ENCODE measurements at places on chromosomes 11 and 22. TPM values are rescaled to one million over a fixed set of nuclear protein-coding genes. Genes with fewer than 3 reads are reported as not detected.
A peak's percentile ranks its signal among the peaks of the same experiment; 100 is the strongest.

GRCh38 chr11:130653838-130654636 lies 205.6 kb downstream of the ADAMTS15 start:
- no peaks in the 10 kb centered on the region for H3K36me3 ChIP-seq
- no peak overlapping the region for H3K4me3 ChIP-seq
- H3K27ac ChIP-seq, result peak overlapping the region; percentile 40
- DNase-seq, result no peak
- no peaks in the 10 kb centered on the region for H3K27me3 ChIP-seq
- peaks cover 26% of the 10 kb centered on the region for H3K4me1 ChIP-seq

- H3K27me3 ChIP-seq, result no peaks in the 10 kb centered on the region
- no peaks in the 10 kb centered on the region for H3K36me3 ChIP-seq
- H3K27ac ChIP-seq, result peak overlapping the region; percentile 54
- peaks cover 11% of the 10 kb centered on the region for H3K4me1 ChIP-seq
- no peak for DNase-seq
Observed at GRCh38 chr11:112355726-112356125, 95.1 kb upstream of the PLET1 start.

DNA sequence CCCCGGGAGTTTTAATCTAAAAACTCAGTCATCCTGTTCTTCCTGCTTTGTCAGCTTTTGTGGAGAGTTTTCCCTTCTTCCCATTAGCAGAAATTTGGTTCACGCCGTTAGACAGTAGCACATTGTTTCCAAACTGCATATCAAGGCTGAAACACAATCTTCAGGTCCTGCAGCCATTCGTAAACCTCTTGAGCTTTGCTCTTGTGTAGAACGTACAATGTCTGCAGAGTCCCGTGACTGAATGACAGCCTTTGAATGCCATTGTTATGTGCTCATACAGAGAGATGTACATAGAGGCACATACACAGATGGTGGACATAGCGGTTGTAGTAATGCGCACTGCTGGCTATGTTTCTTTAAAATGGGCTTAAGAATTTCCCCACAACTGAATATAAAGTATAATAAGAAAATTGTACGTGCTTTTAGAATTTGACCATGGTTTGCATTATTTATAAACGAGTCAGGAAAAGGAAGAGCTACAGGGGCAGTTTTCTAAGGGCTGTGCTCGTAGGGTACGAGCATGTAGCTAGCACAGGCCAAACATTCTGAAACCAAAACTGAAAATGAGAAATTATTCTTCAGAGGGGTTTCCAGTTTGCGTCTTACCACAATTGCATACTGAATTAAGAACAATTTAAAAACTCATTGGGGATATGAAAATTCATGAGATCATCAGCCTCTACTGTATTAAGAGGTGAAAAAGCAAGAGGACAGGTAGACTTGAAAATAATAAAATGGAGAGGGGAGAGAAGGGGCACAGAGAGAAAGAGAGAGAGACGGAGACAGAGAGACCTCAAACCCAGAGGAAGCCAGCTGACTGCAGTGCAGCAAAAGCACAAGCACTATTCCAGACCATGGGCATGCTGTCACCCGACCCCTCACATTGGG lies 310.1 kb downstream of the CADM1 start:
- no peak overlapping the region for H3K27ac ChIP-seq
- H3K4me1 ChIP-seq, result no peaks in the 10 kb centered on the region
- H3K4me3 ChIP-seq, result no peak overlapping the region

- no peaks in the 10 kb centered on the region for H3K36me3 ChIP-seq
- H3K4me3 ChIP-seq, result no peak overlapping the region
- no peak overlapping the region for H3K27ac ChIP-seq
- no peaks in the 10 kb centered on the region for H3K27me3 ChIP-seq
- H3K4me1 ChIP-seq, result no peaks in the 10 kb centered on the region
Observed at GRCh38 chr11:47087801-47088200, 88.9 kb downstream of the ARFGAP2 start.

- DNase-seq, result no peak
- H3K4me1 ChIP-seq, result peaks cover 28% of the 10 kb centered on the region
- H3K4me3 ChIP-seq, result no peak overlapping the region
Observed at GRCh38 chr22:42375982-42376381, 56.2 kb downstream of the NFAM1 start.

DNA sequence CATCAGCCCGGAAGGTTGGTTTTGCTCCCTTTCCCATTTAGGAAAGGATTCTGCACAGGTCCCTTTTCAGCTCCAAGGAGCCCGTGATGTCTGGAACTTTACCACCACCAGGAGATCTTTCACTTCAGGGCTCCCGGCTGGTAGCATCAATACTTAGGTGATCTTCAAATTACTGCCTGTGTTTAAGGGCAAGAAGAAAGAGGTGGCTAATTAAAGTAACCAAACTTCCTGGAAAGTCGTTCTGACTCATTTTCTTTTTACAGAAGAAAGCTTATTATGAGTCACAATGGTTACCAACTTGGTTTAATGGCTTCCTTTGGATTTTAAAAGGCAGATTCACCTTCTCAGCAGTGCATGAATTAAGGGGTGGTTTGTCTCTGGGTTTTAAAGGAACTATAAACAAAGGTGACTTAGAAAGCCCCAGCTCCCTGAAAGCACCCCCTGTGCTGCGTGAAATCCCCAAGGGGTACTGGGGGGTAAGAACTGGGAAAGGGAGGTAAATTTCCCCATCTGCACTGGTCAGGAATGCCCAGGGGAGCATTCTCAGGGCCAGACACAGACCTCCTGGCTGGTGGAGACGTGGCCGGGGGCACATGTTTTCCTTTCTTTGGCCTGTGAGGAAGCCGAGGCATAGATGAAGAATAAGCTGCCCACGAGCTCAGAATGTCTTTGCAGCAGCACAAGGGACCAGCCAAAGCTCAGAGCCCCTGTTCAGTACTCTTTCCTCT lies 8.8 kb downstream of the POU2F3 start:
- H3K27me3 ChIP-seq, result no peaks in the 10 kb centered on the region
- H3K36me3 ChIP-seq, result no peaks in the 10 kb centered on the region
- peaks cover 8% of the 10 kb centered on the region for H3K4me1 ChIP-seq
- no peak overlapping the region for H3K27ac ChIP-seq

DNA sequence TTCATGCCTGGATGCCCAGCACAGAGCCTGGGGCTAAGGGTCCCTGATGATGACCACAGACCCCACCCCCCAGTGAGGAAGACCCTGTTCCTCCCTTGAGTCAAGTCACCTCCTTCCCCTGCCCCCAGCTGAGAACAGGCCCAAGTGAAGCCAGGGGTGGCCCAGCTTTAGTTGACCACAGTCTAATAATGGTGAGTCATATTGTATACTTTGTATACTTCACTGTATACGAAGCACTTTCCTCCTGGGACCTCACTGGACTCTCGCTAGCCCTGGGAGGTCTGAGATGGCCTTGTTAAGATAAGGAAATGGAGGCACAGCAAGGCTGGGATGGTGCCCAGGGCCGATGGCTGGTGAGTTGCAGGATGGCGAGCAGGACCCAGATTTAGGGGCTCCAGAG lies 3.7 kb upstream of the FLRT1 start:
- no peak for DNase-seq
- no peak overlapping the region for H3K27ac ChIP-seq
- no peaks in the 10 kb centered on the region for H3K36me3 ChIP-seq
- H3K4me1 ChIP-seq, result peaks cover 30% of the 10 kb centered on the region

GRCh38 chr11:73117071-73117470 lies 25.0 kb downstream of the FCHSD2 start:
- H3K27ac ChIP-seq, result no peak overlapping the region
- no peaks in the 10 kb centered on the region for H3K36me3 ChIP-seq

OR5B21 gene
- not detected for total RNA-seq

KDM4E gene
- total RNA-seq, result not detected

GLB1L2 gene
- 2.0 TPM for total RNA-seq
